ENCODE measurements at places on chromosomes 5 and 9.
A peak's percentile ranks its signal among the peaks of the same experiment; 100 is the strongest.

DNA sequence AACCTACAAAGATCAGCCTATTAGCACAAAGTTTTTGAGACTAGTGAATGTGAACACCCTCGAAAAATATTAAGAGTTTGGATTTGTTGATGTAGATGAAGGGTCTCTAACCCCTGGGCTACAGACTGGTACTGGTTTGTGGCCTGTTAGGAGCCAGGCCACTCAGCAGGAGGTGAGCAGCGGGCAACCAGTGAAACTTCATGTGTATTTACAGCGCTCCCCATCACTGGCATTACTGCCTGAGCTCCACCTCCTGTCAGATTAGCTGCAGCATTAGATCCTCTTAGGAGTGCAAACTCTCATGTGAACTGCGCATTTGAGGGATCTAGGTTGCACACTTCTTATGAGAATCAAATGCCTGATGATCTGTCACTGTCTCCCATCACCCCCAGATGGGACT, 11.2 kb upstream of the PAM start:
- DNase-seq = no peak

GRCh38 chr5:148491015-148491792, 107.4 kb downstream of the FBXO38 start:
- no peak for DNase-seq

GRCh38 chr5:98299435-98299834, 474.0 kb upstream of the RGMB start:
- DNase-seq = no peak

DNA sequence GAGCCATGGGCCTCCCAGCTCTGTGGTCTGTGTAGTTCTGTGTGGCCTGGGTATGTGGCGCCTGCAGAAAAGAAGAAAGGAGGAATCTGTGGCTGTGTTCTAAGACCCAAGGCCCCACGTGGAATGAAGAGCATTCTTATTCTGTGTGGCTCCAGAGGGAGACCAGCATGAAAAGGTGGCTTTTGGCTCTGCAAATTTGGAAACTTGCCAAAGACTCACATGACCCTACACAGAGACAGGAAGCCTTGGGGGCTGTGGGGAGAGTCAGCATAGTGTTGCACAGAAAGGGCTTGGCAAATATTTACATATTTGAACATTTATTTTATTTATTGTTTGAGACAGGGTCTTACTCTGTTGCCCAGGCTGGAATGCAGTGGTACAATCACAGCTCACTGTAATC, 193.3 kb downstream of the TMEM38B start:
- no peak for DNase-seq

GRCh38 chr5:80866371-80866770, 93.8 kb upstream of the RASGRF2 start:
- no peak for DNase-seq

GRCh38 chr9:36864491-36865410, 169.3 kb downstream of the PAX5 start:
- DNase-seq = no peak

DNA sequence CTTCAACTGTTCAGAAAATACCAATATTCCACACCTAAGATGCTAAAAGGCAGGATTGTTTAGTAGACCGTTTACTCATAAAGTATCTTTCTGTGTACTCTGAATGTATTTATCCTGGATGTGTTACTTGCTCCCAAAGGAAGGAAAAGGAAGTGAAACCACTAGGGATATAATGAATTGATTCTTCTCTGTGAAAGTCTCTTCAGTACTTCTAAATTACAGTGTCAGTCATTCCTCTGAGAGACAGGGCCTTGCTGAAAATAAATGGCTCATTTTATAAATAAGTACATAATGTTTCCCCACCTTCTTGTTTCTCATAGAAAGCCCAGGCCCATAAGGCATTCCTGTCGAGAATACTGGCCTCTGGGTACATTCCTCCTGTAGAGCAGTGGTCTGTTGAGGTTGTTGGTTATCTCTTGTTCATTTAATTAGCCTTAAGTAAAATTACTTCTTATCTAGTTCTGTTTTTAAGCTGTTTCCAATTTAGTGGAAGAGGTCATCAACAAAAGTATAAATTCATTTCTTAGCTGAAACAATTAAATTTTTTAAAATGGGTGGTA, 1.6 kb downstream of the HAPLN1 start:
- DNase-seq = no peak

GRCh38 chr5:7261049-7261448, 134.9 kb upstream of the ADCY2 start:
- peak; percentile 69 for DNase-seq
